ENCODE measurements at places on chromosomes 3 and 15. TPM values are rescaled to one million over a fixed set of nuclear protein-coding genes. Genes with fewer than 3 reads are reported as not detected.

DNA sequence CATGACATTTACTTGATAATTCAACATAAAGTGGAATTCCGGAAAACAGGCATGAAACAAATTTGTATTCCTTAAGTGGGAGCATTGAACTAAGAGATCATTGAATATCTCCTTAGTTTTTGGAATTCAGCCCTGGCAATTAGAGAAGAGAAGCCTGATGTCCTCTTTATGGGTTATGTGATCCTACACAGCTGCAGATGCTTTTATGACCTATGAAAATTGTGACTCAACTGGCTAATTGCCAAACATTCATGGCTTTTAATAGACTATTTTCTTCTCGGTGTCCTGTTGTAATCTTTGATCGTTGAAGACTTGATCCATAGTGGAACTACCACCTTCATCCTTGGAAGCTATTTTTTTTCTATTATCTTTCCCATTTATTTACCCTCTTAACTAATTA lies 46.1 kb downstream of the AGBL1 start:
- DNase-seq: no peak

DNA sequence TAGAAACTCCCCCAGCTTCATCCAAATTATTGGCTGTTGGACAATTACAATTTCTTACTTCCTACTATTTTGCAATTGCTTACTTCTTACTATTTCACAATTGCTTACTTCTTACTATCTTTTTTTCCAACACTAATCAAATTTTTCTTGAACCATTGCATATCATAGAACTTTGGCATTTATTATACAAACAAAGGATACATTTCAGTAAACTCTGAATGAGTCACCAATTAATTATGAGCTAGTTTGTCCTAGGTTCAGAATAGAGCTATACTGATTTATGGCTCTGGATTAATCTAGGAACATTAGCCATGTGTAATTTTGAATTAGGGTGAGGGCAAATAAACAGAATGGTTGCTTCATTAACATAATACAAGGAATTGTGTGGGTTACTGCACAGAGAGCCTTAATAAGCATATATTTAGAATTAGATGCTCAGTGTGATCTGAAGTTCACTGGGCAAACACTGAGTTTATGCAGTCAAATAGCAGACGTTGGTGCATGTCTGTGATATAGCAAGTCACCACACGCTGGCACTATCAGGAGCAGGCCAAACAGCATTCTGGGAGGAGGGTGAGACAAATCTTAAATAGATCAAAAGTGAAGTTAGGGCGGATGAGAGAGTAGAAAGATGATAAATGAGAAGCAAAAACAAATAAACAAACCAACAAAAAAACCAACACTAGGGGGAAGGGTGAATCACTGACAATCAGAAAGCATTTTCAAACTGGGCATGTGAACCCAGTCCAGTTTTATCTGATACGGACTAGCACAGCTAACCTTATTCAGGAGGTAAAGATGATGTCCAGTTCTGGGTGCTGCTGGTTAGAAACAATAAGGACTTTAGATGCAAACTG lies 21.5 kb downstream of the GABRR3 start:
- no peak for DNase-seq

DNA sequence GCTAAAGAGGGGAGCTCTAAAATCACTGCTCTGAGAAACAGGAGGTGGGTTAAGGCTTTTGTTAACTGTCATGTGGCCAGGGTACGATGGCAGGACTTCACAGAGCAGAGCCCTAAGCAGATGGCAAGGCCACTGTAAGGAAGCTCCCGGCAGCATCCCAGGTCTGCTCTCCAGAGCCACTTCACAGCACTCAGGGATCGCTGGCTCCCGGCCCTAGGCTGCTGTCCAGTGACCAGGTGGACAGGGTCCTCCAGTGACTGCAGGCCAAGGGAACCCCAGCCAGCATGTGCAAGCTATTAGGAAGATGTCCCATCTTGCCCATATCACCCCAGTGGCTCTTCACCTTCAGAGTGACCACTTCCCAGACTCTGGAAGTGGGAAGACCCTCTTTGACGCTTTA lies 10.4 kb downstream of the TMEM41A start:
- no peak for DNase-seq

GRCh38 chr3:114336857-114337256 lies 43.0 kb downstream of the TIGIT start:
- DNase-seq: no peak

DNA sequence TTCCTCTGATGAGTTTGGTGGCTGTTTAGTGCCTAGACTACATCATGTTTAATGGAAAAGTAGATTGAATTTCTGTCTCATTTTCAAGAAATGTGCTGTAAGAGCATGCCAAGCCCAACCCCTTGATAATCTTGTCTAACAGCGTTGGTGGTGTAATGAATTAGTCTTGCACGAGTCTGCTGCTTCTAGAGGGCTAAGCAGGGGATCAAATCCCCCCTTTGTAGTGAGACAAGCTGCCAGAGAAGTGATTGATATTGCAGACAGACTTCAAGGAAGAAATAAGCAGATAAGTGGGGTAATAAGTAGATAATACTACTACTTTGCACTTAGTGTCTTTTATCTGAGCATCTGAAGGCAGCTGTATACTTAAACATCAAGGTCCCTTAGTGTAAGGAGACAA lies 141.4 kb downstream of the TP63 start:
- no peak for DNase-seq

GOLGA8J gene
- not detected for total RNA-seq

MEGF11 gene
- not detected for total RNA-seq

All from activated T-cell treated with anti-CD3 and anti-CD28 coated beads, Interleukin-2, amount 50 U/mL, for 4 hours (primary cell).